T-cell (primary cell): ENCODE measurements at places on chromosomes 6 and 20. TPM values are rescaled to one million over a fixed set of nuclear protein-coding genes. Genes with fewer than 3 reads are reported as not detected.

DNA sequence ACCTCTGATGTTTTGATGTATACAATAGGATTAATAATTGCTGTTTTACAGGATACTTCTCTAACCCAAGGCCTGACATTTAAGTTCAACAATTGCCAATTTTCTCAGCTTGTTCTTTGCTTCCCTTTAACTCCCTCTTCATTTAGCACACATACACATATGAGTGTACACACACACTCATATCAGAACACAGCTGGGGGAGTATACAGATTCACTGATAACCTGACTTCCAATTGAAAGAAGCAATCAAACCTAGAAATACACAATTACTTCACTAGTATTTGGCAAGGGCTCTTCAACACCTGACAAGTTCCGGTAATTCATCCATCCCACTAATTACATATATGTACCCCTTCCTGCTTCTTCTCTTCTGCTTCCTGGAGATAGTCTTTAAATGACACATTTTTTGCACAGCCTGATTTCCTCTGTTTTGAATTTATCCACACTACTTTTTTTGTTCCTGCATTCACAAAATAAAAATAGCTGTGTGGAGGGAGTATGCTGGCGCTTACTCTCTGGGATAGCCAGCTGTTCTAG lies 11.2 kb downstream of the UST start:
- no peak for DNase-seq

GRCh38 chr6:38040254-38040653 lies 220.7 kb downstream of the ZFAND3 start:
- no peak for DNase-seq

Gene TUBB2B
- 0.63 TPM for total RNA-seq

Gene C6orf15
- not detected for total RNA-seq

Gene MAFB
- total RNA-seq = 0.29 TPM

Gene ZNF831
- total RNA-seq = 35.5 TPM
